ENCODE measurements at places on chromosomes 11 and 22. TPM values are rescaled to one million over a fixed set of nuclear protein-coding genes. Genes with fewer than 3 reads are reported as not detected.

DNA sequence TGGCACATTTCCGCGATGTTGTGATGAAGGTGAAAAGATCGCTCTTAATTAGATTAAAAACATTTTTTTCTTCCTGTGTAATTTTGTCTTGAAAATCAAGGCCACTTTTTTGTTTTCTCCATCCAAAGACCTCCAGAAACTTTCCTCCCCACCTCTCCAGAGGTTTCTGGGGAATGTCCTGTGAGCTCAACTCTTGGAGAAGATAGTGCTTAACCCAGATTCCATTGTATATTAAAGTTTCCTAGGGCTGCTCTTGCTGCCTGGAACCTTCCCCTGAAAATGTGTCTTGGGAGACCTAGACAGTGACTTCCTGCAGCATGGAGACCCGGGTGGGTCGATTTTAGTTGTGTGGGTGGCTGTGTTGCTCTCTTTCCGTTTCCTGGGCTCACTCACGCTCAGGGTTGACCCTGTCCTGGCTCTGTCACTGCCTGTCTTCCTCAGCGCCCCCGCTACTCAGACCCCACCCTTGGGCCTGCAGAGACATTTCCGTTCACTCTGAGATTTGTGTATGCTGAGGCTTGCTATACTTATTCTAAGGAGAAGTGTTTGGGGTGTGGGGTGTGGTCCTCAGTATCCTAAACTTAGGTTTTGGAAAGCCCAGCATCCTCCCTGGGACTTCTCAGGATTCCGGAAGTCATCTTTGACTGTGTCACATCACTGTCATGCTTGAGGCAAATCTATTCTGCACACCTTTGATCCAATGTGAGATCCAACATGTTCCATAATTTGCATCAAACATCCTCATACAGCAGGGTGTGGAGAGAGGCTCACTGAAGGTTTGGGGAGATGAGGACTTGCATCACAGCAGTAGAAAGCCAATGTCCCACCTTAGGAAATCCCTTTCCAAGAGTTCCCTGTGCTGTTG, 47.2 kb downstream of the KCNQ1OT1 start:
- H3K27me3 ChIP-seq = no peaks in the 10 kb centered on the region
- H3K27ac ChIP-seq = peak overlapping the region; percentile 52
- H3K4me3 ChIP-seq = no peak overlapping the region
- no peaks in the 10 kb centered on the region for H3K36me3 ChIP-seq
- H3K4me1 ChIP-seq = peaks cover 10% of the 10 kb centered on the region

- no peak overlapping the region for H3K27ac ChIP-seq
- peaks cover 31% of the 10 kb centered on the region for H3K27me3 ChIP-seq
- H3K36me3 ChIP-seq = no peaks in the 10 kb centered on the region
- H3K4me1 ChIP-seq = no peaks in the 10 kb centered on the region
- DNase-seq = no peak
- no peak overlapping the region for H3K4me3 ChIP-seq
Observed at GRCh38 chr11:14042686-14043465, 80.4 kb downstream of the SPON1 start.

DNA sequence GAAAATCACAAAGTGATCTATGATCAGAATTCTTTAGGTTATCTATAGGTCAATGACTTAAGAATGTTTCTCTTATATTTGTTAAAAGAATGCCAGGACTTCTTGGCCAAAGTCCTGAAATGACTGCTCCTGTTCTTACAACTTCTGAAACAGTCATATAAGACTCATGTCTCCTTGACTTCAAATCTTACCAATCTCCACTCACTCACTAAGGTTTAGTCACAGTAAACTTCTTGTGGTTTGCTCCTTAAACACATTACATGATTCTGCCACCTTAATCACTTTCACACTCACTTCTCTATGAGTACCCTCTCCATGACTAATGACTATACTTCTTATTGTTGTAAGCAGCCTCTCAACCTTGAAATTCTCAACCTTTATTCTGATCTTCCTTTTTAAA, 648.7 kb upstream of the CCDC179 start:
- no peak overlapping the region for H3K27ac ChIP-seq
- no peaks in the 10 kb centered on the region for H3K4me1 ChIP-seq
- H3K27me3 ChIP-seq = no peaks in the 10 kb centered on the region
- no peak for DNase-seq
- H3K4me3 ChIP-seq = no peak overlapping the region

DNA sequence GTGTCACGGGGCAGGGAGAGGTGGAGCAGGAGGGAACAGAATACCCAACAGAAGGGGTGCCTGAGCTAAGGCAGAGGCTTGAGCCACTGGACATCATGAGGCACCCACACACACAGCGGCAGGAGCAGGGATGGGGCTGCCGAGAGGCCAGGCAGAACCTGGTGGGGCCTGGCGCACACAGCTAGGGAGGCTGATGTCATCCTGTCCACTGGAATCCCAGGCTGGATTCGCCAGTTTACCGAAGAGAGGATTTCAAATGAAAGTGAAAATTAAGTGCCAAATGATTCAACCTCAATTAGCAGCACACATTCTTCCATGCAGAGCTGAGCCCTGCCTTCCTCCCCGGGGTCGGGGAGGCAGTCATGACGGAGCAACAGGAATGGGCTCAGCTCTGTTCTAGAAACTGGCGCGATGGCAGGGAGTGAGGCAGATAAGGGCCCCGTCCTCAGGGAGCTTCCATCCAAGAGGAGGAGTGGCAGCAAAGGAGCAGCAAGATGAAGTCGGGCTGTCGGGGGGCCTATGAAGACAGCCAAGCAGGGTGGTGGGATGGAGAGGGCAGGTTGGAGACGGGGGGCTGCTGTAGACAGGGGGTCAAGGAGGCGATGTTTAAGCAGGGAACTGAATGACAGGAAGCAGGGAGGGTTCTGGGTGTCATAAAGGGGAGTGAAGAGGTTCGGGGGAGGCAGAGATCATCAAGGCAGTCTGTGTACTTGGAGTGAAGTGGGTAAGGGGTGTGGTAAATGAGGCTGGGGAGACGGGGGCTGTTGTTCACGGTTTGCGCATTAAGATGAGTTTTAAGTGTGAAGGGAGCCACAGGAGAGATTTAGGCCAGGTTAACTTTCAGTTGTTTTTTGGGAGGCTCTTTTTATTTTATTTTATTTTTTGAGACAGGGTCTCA, 6.4 kb downstream of the RAC2 start:
- no peak overlapping the region for H3K27ac ChIP-seq
- no peak overlapping the region for H3K4me3 ChIP-seq
- H3K36me3 ChIP-seq = no peaks in the 10 kb centered on the region

DNA sequence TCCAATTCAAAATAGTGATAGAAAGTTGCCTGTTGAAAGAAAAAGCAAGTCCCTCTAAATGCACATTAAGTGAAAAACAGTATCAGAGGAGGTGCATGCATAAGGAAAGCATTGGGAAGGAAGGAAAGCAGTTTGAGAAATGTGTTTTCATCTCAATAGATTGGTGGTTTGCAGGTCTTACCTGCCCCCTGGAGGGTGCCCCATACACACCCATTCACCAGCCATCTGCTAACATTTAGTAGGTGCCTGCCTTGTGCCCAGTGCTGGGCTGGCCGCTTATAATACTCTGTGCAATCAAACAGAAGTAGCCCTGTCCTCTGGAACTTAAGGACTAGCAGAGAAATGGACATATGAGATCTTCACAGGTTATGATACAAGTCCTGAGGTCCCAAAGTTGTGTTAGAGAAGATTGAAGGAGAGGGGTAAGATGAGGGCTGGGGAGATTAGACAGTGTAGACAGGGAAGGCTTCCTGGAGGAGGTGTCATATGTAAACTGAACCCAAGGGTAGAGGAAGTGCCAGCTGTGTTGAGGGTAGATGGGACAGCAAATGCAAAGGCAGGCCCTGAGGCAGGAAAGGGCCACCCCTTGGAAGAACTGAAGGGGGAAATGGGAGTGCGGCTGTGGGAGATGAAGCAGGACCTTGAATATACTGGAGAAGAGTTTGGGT, 184.2 kb downstream of the MN1 start:
- peaks cover 8% of the 10 kb centered on the region for H3K4me1 ChIP-seq
- no peak overlapping the region for H3K27ac ChIP-seq
- H3K4me3 ChIP-seq = no peak overlapping the region
- no peaks in the 10 kb centered on the region for H3K36me3 ChIP-seq

- H3K4me3 ChIP-seq = no peak overlapping the region
- H3K4me1 ChIP-seq = no peaks in the 10 kb centered on the region
- no peaks in the 10 kb centered on the region for H3K36me3 ChIP-seq
- peaks cover 7% of the 10 kb centered on the region for H3K27me3 ChIP-seq
- DNase-seq = no peak
Observed at GRCh38 chr11:27129686-27130085, 89.1 kb downstream of the BBOX1 start.

DNA sequence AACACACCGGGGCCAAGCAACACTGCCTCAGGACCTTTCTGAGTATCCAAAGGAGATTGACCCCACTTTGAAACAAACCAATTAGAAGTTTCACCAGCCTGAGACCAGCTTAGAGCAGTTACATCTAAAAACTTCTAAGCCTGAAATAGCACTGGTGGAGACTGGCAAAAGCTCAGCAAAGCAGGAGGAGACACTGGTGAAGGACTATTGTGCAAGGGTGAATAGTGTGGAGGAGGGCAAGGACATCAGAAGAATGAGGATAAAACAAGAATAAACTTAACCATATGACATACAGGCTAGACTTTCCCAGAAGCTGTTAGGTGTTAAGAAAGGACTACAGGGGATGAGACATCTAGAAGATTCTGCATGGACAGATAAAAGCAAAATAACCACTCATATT, 152.4 kb downstream of the FCHSD2 start:
- H3K36me3 ChIP-seq = peaks cover 7% of the 10 kb centered on the region
- DNase-seq = no peak
- no peak overlapping the region for H3K4me3 ChIP-seq
- H3K27ac ChIP-seq = peak overlapping the region; percentile 65
- no peaks in the 10 kb centered on the region for H3K27me3 ChIP-seq
- peaks cover 43% of the 10 kb centered on the region for H3K4me1 ChIP-seq

DNA sequence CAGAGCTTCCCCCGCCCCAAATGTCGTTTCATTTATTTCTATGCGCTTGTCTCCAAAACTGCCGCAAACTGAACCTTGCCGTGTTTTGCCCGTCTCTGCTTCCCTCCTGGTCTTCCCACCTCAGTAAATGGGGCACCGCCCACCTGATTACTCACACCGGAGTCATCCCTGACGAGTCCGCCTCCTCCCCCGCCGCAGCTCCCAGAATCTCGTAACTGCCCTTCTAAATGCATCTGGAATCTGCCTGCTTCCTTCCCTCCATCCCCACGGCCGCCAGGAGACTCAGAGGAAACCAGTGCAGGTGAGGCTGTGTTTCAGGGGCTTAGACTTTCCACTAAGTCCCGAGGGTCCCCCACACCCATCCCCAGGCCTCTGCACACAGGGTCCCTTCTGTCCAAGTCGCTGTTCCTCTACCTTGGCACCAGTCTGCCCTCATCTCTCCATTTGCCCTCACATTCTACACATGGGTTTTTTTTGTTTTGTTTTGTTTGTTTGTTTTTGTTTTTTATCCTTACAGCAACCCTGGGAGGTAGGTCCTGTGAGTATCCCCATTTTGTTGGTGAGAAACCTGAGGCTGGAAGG, 62.6 kb upstream of the PHF21B start:
- no peak overlapping the region for H3K4me3 ChIP-seq
- no peak for DNase-seq
- peaks cover 86% of the 10 kb centered on the region for H3K27me3 ChIP-seq
- H3K27ac ChIP-seq = no peak overlapping the region
- no peaks in the 10 kb centered on the region for H3K4me1 ChIP-seq
- no peaks in the 10 kb centered on the region for H3K36me3 ChIP-seq

GRCh38 chr22:40220316-40221054, 42.8 kb downstream of the TNRC6B start:
- H3K36me3 ChIP-seq = no peaks in the 10 kb centered on the region
- peak overlapping the region; percentile 64 for H3K27ac ChIP-seq
- H3K4me3 ChIP-seq = peak overlapping the region; percentile 8
- no peak for DNase-seq

GRCh38 chr11:35288309-35288708, 131.0 kb downstream of the SLC1A2 start:
- no peaks in the 10 kb centered on the region for H3K4me1 ChIP-seq
- H3K36me3 ChIP-seq = peaks cover 8% of the 10 kb centered on the region
- no peak overlapping the region for H3K4me3 ChIP-seq
- H3K27ac ChIP-seq = no peak overlapping the region
- no peak for DNase-seq
- no peaks in the 10 kb centered on the region for H3K27me3 ChIP-seq

DNA sequence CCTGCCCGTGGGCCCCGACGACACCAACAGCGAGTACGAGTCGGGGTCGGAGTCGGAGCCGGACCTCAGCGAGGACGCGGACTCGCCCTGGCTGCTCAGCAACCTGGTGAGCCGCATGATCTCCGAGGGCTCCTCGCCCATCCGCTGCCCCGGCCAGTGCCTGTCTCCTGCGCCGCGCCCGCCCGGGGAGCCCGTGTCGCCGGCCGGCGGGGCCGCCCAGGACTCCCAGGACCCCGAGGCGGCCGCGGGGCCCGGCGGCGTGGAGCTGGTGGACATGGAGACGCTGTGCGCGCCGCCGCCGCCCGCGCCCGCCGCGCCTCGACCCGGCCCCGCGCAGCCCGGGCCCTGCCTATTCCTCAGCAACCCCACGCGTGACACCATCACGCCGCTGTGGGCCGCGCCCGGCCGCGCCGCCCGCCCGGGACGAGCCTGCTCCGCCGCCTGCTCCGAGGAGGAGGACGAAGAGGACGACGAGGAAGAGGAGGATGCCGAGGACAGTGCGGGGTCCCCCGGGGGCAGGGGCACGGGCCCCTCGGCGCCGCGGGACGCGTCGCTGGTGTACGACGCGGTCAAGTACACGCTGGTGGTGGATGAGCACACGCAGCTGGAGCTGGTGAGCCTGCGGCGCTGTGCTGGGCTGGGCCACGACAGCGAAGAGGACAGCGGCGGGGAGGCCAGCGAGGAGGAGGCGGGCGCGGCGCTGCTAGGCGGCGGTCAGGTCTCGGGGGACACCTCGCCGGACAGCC, 3.8 kb downstream of the MAPK8IP2 start:
- DNase-seq = no peak
- H3K27me3 ChIP-seq = peaks cover 91% of the 10 kb centered on the region
- H3K4me3 ChIP-seq = no peak overlapping the region
- H3K36me3 ChIP-seq = no peaks in the 10 kb centered on the region
- peaks cover 17% of the 10 kb centered on the region for H3K4me1 ChIP-seq
- H3K27ac ChIP-seq = no peak overlapping the region

- no peak overlapping the region for H3K4me3 ChIP-seq
- peaks cover 18% of the 10 kb centered on the region for H3K4me1 ChIP-seq
- no peak overlapping the region for H3K27ac ChIP-seq
- no peaks in the 10 kb centered on the region for H3K27me3 ChIP-seq
Observed at GRCh38 chr11:96486890-96487611, 97.2 kb downstream of the JRKL start.

DNA sequence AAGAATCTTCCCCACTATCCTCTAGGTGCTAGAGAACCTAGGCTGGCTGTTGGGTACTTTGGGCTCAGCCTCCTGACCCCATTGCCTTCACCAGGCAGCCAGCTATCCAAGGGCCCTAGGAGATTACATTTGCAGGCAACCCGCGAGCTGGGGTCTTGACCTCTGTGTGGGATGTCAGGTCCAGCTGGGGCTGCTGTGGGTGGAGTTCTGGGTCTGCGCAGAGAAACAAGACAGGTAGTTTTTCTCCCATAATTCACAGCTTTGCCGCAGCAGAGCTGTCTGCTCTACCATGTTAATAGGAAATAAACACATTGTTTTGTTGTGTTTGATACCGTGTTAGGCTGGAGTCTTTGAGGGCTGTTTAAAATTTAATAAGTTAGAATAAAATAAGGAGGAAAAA, 142.8 kb upstream of the PLET1 start:
- H3K4me1 ChIP-seq = no peaks in the 10 kb centered on the region
- H3K36me3 ChIP-seq = no peaks in the 10 kb centered on the region
- DNase-seq = no peak
- H3K27me3 ChIP-seq = peaks cover 9% of the 10 kb centered on the region
- no peak overlapping the region for H3K4me3 ChIP-seq

MYO7A gene
- 3.2 TPM for total RNA-seq

PCSK7 gene
- total RNA-seq = 24.0 TPM

PKDREJ gene
- total RNA-seq = 0.08 TPM

KRTAP5-7 gene
- total RNA-seq = not detected

MYO18B gene
- 163 TPM for total RNA-seq

All from left ventricle myocardium inferior (tissue), 1 donor.